ENCODE measurements at places on chromosomes 6 and 20.

DNA sequence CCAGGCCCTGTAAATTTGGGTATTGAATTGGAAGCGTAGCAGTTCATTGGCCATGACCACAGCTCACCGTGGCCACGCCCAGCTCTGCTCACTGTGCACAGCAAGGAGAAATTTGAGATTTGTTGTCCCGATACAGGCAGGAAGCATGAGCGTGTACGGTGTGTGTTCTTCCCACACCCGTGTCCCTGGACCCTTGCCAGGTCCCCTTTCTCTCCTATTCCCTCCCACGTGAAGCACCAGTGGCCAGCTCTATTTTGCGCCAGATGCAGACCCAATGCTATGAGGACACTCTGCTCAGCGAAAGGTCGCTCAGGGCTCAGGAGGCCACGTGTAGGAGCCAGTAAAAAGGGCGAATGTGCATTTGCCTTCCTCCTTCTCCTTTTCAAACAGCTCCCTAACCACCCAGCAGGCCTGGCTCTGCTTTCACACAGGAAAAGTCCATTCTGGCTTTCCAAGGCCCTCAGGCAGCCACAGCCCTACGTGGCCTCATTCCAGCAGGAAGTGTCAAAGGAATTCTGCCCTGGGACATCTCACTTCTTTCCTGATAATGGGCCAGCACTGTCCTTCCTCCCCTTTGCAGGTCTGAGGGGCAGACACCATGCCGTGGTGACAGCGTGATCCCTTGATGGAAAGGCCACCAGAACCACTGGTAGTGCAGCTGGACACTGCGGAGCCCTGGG, 499.2 kb upstream of the CDH4 start:
- no peak for DNase-seq

DNA sequence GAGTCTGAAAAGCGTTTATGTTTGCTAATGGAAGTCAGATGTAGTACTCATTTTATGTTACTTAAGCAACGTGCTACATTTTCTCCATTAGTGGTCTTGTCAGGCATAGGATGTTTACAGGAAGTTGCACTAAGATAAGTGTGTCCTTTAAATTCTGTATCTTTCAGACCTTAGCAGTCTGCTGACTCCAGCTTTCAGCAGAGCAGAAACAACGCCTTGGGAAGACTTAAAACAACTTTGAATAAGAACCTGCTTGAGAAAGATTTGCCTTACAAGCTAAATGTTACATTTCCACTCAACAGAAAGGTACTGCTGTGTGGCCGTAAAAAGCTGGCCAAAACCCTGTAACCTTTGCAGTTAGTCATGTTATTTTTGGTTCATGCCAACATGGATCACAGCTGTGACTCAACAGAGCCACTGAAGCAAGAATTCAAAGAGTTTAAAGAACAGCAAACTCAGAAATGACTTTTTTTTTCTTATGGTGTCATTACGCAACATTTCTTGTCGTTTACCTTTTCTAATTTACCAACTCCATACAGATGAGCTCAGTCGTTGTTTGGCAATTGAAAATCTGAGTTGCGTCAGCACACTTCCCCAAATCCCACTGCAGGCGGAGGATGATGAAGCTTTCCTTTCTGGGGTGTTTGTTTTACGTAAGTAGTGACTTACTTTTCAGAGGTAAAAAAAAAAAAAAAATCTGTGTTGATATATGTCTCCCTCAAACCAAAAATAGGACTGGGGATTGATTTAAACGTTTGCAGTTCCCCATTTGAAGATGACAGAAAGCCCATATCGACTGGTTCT, 27.9 kb upstream of the BMP6 start:
- no peak for DNase-seq

DNA sequence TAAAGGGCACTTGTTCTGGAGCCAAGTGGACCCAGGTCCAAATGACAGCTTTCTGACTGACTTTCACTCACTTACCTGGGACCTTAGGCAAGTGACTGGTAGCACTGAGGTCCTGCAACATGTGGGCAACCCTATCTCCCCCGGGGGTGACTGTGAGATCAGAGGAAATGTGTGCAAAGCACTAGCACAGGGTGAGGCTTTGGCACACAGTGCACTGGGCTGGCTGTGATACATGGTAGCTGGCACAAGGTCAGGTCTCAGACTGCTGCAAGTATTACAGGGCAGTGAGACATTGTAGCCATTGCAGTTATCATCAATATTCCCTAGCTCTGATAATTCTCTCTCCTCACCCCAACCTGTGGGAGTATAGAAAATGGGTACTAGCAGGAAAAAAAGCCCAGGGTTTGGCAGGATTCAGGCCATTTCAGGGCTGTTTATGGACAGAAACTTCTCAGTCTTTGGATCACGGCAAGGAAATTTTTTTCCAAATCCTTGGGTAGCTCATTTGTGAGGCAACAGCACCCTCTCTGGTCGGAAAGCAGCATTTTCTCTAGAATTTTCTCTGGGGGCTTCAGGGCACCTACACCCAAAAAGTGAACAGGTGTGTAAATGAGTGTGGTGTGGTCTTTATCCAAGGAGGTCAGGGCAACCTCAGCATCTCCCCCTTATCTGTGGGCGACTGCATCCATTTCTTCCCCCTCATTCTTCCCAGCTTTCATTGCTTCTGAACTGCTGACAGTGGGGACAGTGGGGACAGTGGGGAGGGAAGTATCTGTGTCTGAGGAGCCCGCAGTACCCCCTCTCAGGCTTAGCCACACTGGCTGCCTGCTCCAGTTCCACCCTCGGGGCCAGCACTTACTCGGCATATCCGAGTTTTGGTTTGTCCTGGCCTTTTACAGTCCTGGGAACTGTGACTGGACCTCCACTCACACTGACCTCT, 148.7 kb upstream of the PHACTR3 start:
- DNase-seq, result no peak

DNA sequence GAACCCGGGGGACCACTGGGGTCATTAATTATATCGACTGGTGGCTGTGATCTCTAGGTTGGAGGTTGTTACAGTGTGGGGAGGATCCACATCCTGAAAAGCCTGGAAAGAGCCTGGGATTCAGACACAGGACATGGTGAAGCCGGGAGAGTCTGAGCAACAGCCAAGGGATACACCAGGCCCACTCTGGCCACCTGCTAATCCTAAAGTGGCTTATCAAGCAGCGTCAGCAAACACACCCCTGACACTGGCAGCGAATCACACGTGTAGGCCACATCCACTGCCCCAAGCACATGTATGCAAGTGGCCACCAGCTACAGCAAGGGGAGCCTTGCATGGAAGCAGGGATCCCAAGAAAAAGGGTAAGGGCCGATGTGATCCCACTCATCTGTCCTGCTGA, 41.0 kb downstream of the GFOD1 start:
- no peak for DNase-seq

DNA sequence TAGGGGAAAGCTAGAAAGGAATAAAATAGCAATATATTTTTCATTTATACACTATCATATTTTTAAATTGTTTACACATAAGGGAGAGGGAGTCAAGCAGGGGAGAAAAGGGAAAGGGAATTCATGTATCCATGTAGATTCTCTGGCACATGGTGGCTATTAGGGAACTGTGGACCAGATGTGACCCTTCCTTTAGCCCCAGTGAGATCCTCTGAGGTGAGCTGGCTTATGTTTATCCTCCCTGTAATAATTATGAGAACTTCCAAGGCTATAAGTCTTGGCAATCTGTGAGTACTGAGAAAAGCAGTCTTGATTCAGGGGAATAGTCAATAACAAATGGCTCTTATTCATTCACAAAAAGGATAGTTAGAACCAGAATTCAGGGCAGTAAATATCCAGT, 42.6 kb downstream of the TSBP1 start:
- no peak for DNase-seq

- DNase-seq, result no peak
These were observed 94.7 kb downstream of the YTHDF1 start for GRCh38 chr20:63121246-63121645.

- no peak for DNase-seq
These were observed 35.0 kb upstream of the RNF24 start for GRCh38 chr20:4050203-4050980.

DNA sequence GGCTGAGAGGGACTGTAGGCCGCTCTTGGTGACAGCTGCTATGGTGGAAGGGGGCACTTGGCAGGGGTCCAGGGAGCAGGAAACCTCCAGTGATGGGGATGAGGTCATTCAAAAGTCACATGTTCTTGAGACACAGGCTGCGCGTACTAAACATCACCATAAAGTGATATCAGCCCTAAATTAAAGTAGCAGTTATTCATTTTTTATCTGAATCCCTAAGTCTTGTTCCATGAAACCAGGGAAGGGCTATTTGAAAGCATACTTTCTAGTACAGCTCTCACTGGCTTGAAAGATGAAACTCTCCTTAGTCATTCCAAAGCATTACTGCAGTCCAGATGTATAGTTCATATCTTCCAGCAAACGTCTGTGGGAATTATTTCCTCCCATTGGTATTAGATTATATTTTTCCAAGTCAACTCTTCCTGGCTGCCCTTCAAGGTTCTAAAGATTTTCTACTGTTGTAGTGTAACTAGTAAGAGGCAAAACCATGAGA, 373.1 kb downstream of the CD109 start:
- no peak for DNase-seq

DNA sequence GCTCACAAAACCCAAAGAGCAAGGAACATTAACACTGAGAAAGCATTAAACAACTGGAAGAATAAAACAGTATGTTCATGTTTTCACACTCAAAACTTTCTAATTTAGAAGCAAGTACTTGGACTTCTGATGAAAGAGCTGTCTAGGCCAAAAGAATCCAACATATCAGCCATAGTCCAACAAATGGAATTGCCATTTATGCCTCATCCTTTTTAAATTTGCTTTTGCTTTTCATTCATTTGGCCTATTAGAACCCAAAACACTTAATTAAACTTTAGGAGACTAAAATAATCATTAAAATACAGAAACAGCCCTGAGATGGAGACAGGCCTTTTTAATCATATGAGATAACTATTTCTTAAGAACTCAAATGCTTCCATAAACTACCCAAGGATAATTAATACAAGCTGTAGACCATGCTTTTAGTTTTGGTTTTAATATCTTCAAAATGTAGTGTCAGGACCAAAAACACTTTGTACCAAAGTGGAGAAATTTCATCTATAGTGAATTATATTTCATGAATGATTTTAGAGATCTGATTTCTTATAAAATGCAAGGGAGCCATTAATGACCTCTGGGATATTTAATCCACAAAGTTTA, 166.5 kb downstream of the KIF6 start:
- DNase-seq, result no peak

GRCh38 chr6:4518506-4518905, 257.7 kb upstream of the CDYL start:
- DNase-seq, result no peak

Measured in effector CD8-positive, alpha-beta T cell (primary cell).